ENCODE measurements at places on chromosomes 4 and X.

DNA sequence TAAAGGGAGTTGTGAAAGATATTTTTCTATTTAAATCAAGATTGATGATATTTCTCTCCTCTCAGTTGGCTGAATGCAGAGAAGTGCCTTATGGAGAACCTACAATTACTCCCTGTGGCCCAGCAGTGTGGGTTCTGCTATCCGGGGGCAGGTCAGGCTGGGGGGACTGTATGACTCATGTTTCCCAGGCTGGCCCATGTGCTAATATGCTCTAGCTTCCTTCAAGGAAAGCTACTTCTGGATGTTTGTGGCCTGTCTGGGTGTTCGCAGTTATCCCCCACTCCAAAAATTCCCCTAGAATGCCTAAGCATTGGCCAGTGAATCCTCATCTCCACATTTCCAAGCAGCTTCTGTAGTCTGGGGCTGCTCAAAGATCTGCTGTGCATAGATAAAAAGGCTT is 58.9 kb upstream of the SPP1 start:
- no peak for DNase-seq

DNA sequence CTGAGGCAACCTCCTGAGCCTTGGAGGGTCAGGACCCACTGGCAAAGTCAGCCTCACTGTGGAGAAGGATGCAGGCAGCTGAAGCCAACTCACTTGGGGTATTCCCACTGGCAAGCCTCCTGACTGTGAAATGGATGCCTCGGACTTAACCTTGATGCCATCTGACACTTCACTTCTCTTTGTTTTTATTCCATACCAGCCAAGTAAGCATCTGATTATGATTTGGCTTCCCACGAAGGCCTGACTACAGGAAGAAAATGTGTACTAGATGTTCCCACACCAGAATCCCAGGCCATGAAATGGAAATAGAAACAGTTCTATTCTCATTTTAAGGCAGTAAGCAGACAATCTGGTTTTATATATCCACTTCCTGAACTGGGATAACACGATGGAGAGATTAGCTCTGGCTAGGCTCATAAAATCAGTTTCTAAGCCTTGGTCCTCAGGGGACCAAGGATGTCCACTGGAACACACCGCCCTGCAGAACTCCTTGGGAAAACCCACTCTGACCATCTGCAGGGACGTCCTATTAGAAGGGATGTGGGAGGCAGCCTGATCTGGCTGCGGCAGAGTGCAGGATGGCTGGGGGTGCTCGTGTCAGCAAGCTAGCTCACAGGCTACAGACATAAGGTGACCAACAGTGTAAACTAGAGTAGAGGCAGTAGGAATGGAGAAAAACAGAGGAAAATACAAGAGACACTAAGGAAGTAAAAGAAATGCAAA is 89.3 kb downstream of the TSPAN5 start:
- DNase-seq, result no peak

GRCh38 chrX:47233333-47234113 is 714 bp downstream of the USP11 start:
- DNase-seq, result peak; percentile 92

- no peak for DNase-seq
These were observed 387.4 kb downstream of the GPAT3 start for GRCh38 chr4:83923341-83923740.

- DNase-seq, result no peak
These were observed 171.0 kb upstream of the ATOH1 start for GRCh38 chr4:93657527-93657926.

DNA sequence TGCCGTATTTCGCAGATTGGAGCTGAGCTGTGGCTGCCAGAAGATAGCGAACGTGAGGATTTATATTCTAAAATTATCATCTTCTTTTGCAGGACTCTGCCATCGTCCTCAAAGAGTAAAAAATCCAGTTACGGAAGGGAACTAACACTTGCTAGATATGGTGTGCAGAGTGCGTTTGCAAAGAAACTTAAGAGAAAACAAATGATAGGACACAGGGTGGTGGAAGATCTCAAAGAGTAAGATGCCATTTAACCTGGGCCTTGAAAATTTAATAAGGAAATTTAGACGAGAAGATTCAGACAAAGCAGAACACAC is 566 bp downstream of the LARP7 start:
- DNase-seq, result no peak

GRCh38 chr4:142974328-142974727 is 128.2 kb upstream of the INPP4B start:
- no peak for DNase-seq

- no peak for DNase-seq
These were observed at the start of gene NAP1L2 for GRCh38 chrX:73214426-73215094. Gene NAP1L2 (minus strand): TSS chrX:73214851. CDS start chrX:73214492, 359 bp downstream.

GRCh38 chrX:109696146-109696740 is 36.8 kb downstream of the ACSL4 start:
- DNase-seq, result no peak

GRCh38 chrX:53266914-53267313 is 14.5 kb downstream of the IQSEC2 start:
- DNase-seq, result no peak

DNA sequence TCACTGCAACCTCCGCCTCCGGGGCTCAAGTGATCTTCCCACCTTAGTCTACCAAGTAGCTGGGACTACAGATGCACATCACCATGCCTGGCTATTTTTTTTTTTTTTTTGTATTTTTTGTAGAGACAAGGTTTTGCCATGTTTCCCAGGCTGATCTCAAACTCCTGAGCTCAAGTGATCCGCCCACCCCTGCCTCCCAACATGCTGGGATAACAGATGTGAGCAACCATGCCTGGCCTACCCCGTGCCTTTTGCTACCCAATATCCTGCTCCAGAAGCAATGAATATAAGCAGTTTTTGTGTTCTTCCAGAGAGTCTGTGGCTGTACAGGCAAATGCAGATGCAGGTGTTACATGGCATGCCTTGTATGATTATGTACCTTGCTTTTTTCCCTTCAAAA is 50.5 kb downstream of the TBC1D14 start:
- DNase-seq, result no peak

GRCh38 chr4:159379836-159380235 is 277.0 kb downstream of the RAPGEF2 start:
- DNase-seq, result no peak

GRCh38 chr4:16672421-16672820 is 226.0 kb downstream of the LDB2 start:
- DNase-seq, result no peak

DNA sequence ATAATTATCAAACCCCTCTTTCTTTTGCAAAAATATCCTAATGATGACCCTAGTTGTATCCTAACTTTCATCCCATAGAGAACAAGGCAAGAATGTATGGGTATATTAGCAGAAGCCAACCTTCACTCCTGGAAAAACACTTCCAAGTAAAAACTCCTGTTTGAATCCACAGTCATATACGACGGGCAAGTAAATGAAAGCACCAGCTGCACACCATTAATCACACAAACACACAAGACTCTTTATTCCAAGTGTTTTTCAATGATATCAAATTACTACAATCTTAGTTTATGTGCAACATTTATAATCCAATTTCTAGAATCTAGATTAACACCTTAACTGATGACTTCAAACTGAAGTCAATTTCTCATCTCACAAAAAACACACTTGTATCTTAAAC is 22.9 kb downstream of the ACSL4 start:
- no peak for DNase-seq

- no peak for DNase-seq
These were observed 22.0 kb downstream of the ARHGAP24 start for GRCh38 chr4:85496933-85497332.

DNA sequence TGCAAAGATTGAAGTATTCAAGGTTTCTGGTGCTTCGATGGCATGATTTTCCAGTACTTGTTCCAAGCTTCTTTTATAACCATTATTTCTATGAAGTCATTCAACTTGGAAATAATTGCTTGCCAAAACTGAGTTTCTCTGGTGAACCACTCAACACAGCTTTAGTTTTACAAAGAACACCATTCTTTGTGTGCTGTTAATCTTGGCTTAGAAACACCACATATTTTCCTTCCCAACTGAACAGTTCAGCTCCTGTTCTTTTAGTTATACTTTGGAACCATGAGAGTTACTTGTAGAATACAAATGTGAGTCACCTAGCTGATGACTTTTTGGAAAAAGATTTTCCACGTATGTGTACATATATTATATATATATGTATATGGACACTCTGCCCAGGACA is 32.7 kb downstream of the TMEM47 start:
- no peak for DNase-seq

GRCh38 chrX:126552313-126553022 is at the start of gene DCAF12L1:
Gene DCAF12L1 (minus strand): TSS chrX:126552814. CDS start chrX:126552608, 206 bp downstream.
- no peak for DNase-seq

DNA sequence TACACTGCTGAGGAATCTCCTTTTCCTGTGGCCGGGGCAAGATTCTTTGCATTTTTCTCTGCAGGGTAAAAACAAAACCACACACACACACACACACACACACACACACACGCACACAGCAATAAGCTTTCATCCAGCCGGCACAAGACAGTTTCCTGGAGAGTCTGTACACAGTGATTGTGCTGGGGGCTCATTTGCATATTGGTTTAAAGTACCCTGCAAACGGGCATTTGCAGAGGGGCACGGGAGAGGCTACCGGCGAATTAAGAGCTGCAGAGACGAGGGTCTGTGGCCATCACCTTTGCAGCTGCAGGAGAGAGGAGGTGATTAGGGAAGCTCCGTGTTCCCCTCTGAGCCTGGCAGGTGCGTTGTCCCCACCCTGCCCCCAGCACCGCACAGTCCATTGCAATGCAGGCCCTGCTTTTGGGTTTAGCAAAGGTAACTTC is 219.9 kb downstream of the SHOX start:
- no peak for DNase-seq

DNA sequence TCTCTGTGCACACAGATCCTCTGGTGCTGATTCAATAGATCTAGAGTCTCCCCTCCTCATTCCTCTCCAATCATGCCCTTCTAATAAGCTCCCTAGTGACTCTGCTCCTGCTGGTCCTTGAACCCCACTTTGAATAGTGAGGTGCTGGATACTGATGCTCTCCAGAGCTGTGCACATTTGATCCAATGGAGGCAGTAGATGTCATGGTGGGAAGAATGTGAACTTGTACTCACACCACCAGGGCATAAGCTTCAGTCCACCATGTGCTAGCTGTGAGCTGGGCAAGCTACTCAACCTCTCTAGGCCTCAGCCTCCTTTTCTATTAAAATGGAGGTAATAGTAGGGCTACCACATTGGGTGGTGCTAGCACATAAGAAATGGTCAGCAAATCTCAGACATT is 241.1 kb downstream of the SPATA18 start:
- DNase-seq, result no peak

DNA sequence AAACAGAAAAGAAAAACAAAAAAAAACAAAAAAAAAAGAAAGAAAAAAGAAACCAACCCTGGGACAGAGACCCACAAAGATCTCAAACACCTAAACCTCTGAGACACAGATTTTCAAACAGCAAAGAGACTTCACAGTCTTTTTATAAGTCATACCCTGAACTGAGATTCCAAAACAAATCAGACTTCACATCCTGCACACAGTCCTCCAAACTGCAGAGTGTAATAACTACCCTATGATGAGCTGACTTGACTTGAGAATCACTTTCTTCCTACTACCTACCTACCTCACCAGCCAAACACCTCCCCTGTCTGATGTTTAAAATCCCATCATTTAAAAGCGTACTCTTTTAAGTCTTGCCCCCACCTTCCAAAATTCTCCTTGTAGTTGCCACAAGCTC is 25.2 kb upstream of the GLOD5 start:
- no peak for DNase-seq

GRCh38 chrX:108028854-108029253 is 16.0 kb upstream of the VSIG1 start:
- DNase-seq, result no peak

DNA sequence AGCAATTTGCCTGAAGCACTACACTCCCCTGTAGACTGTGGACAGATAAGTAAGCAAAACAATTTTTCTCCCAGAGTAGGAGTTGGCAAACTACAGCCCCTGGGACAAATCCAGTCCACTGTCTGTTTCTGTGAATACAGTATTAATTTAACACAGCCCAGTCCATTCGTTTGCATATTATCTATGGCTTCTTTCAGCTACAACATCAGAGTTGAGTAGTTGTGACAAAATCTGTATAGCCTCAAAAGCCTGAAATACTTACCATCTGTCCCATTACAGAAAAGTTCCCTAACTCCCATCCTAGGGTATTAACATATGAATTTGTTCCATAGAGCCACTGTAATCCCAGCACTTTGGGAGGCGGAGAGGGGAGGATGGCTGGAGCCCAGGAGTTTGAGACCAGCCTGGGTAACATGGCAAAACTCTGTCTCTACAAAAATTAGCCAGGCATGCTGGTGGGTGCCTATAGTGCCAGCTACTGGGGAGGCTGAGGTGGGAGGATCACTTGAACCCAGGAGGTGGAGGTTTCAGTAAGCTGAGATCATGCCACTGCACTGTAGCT is 53.0 kb downstream of the AMELX start:
- DNase-seq, result no peak

DNA sequence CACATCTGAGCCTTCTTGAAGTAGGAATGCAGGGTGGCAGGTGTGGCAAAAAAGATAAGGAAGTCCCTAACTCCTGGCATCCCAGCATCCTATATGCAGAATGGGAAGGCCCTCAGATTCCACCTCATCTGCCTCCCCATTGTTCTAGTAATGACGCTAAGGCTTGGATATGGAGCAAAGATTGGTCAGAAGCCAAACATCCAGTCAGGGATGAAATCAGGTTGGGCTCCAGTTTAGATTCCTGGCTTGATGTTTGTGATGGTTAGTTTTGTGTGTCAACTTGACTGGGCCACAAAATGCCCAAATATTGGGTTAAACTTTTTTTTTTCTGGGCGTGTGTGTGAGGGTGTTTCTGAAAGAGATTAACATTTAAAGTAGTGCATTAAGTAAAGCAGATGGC is 39.6 kb upstream of the MAGEA4 start:
- no peak for DNase-seq

DNA sequence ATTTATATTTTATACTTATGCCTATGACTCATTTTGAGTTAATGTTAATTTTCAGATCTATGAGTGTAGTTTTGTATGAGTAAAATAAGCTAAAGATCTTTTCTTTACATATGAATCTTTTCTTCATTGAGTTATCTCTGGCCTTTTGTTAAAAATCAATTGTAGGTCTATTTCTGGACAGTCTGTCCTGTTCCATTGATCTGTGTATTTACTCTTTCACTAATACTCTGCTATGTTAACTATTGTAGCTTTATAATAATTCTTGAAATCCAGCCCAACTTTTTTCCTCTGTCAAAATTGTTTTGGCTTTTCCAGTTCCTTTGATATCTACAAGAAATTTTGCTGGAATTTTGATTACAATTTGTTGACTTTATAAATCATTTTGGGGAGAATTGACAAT is 177.0 kb downstream of the RBM46 start:
- DNase-seq, result no peak

GRCh38 chr4:80266253-80266901 is at the start of gene FGF5:
Gene FGF5 (plus strand): TSS chr4:80266664. CDS start chr4:80266825, 161 bp downstream.
- no peak for DNase-seq

DNA sequence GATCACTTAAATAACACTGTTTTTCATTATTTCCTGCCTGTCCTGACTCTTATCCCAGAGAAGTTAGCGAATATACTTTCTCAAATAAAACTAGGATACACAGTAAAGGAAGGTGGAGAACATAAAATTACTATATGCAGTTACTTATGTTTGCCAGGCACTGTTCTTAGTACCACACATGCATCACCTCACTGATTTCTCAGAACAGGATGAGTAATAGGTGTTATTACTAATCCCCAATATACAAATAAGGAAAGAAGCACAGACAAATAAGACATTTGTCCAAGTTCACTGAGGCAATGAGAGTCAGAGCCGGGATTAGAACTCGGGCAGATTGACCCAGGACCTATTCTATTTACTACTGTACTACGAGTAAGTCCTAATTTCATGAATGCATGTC is 91.7 kb downstream of the CORIN start:
- no peak for DNase-seq

GRCh38 chr4:180913750-180914149 is 1329.5 kb upstream of the TENM3 start:
- peak; percentile 12 for DNase-seq

All from HCT116 (cell line).